ENCODE measurements at places on chromosomes 7 and 10.

- DNase-seq: no peak
Observed at GRCh38 chr7:132424821-132425724, 151.2 kb downstream of the PLXNA4 start.

- DNase-seq: no peak
Observed at GRCh38 chr7:154183482-154183881, 131.3 kb downstream of the DPP6 start.

DNA sequence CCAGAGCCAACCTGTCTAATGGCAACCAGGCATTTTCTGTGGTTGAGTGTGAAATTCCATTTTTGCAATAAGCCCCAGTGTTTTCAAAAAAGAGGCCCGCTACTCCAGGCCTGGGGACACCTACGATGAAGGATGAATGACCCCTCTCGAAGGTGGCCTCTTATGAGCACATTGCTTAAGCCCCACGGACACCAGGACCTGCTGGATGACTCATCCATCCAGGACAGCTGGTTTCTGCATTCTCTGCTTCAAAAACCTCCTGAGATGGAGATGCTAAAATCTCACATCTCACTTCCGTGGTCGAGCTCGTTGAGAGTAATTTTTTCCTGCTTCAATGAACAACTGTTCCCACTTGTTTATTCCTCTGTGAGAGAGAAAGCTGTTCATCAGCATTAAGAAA is 150.2 kb upstream of the FZD8 start:
- no peak for DNase-seq

GRCh38 chr10:14523286-14523685 is 192.6 kb upstream of the FRMD4A start:
- DNase-seq: no peak

GRCh38 chr10:1190791-1191490 is 134.8 kb downstream of the WDR37 start:
- DNase-seq: no peak
